ENCODE measurements at places on chromosomes 2 and 18. TPM values are rescaled to one million over a fixed set of nuclear protein-coding genes. Genes with fewer than 3 reads are reported as not detected.

DNA sequence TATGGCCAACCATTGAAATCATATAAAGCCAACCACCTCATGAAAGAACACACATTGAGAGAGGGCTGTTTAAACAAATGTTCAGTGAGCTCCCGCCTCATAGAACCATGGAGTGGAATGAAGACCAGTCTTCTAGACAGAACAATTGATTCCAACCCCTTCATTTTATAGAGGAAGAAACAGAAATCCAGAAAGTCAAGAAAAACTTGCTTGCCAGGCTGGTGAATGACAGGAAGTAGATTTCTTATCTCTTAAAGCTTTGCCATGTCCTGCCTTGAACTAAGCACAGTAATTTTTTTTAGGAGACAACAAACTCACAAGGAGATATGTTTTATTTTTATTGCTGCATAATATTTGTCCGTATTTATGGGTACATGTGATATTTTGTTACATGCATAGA lies 16.5 kb upstream of the NRP2 start:
- DNase-seq: no peak

GRCh38 chr18:10752382-10752781 lies 226.6 kb downstream of the NAPG start:
- DNase-seq: no peak

GRCh38 chr2:84424152-84424551 lies 34.9 kb downstream of the SUCLG1 start:
- no peak for DNase-seq

DNA sequence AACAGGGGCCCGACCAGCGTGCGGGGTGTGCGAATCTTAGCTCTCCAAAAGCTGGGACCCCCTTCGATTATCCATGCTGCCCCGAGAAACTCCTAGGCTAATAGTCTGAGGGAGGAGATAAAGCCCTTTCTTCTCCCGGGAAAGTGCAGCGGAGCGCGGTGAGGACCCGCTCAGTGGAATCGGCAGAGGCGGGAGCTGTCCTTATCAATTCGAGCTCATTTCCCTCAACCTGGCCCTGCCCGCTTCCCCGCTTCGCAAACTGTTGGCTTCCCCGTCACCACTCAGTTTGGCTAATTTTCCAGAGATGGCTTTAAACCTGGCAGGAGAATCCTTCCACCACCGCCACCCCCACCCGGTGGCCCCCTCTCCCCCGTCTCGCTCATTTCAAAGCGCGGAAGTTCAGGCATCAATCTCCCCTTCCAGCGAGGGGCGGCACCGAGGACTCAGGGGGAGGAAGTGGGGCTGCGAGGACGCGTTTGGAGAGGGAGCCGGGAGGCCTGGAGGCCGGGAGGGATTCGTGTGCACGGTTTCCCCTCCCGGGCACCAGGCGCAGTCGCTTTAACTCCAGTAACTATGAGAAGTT lies 1.6 kb downstream of the KLHL14 start:
- DNase-seq: peak; percentile 81

GRCh38 chr2:27016801-27017325 lies 15.9 kb upstream of the TMEM214 start:
- peak; percentile 90 for DNase-seq

DNA sequence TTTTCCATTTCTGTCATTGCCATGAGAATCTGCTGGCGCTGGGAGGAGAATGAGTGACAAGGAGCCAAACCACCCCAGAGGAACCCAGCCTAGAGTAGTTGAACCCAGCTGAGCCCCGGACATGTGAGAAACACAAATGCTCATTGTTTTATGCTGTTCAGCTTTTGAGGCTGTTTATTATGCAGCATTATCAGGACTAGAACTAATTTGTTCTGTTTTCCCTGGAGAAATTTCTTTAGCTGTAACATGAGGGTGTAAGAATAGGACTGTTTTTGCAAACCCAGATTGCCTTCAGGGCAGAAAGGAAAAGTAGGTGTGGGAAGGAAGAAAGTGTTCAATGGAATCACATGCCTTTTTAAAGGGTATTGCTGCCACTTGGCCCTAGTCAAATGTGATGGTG lies 28.5 kb upstream of the DOCK10 start:
- DNase-seq: no peak

GRCh38 chr18:5746844-5747243 lies 148.5 kb downstream of the TMEM200C start:
- no peak for DNase-seq

DNA sequence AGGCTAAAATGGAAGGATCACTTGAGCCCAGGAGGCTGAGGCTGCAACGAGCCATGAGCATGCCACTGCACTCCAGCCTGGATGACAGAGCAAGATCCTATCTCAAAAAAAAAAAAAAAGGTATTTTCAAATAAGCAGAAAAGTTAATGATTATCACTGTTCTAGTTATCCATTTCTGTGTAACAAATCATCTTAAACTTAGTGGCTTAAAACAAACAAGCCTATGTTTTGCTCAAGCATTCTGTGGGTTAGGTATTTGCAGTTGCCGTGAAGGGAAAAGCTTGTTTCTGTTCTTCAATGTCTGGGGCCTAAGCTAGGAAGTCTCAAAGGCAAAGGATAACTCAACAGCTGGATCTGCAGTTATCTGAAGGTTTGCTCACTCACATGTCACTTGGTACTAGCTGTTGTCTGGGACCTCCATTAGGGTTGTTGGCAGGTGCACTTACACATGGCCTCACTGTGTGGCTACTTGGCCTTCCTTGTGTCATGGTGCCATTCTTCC lies 14.1 kb downstream of the MFF start:
- no peak for DNase-seq

- DNase-seq: no peak
Measured at GRCh38 chr2:20838016-20838415, 15.1 kb upstream of the LDAH start.

GRCh38 chr2:224211181-224211480 lies 172.0 kb upstream of the SERPINE2 start:
- DNase-seq: no peak

RND3 gene
- total RNA-seq: 9.4 TPM

DNA sequence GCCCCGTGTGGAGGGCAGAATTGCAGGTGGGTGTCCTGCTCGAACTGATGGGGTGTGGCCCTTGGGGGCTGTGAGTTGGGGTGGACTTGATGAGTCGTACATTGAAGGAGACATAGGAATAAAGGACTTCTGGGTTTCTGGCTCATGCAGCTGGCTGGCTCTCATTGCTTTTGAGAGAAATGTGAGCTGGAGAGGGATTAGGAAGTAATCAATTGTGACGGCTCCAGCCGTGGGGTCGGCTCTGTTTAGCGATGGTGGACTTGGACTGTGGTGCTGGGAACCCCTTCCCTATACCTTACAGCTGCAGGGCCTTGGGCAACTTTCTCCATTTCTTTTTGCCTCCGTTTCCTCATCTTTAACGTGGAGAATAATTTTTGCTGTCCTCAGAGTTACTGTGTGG lies 9.2 kb downstream of the IMPA2 start:
- DNase-seq: no peak

GRCh38 chr2:230408244-230408842 lies 7.7 kb upstream of the SP100 start:
- no peak for DNase-seq

- DNase-seq: no peak
Measured at GRCh38 chr2:84486441-84487115, 27.5 kb upstream of the SUCLG1 start.

PSTPIP2 gene
- 14.4 TPM for total RNA-seq

PAX3 gene
- total RNA-seq: not detected

DNA sequence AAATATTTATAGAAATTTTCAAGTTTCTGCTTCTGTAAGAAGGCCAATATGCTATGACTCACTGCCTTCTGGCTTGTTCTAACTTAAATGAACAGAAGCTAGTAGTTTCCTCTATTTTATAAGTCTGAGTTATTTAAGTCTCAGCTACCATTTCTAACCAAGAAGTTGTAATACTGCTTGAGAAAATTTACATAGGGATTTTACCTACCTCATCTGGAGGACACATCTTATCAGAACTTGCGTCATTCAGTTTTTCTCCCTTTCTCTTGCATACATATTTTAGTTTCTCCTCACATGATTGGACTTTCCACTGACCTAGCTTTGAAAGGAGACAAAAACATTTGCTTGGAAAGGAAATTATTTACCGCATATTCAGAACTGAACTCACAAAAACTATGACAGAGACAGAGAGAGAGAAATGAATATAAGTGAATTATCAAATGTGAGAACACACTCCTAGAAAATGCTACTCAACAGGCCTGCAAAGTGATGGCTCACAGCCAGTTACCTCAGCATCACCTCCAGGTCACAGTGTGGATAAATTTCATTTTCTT lies 81.1 kb upstream of the CD302 start:
- DNase-seq: no peak

RGPD5 gene
- 161 TPM for total RNA-seq

FAM110C gene
- 2.5 TPM for total RNA-seq

- DNase-seq: no peak
Measured at GRCh38 chr18:41025666-41026065, 929.4 kb upstream of the PIK3C3 start.

- no peak for DNase-seq
Measured at GRCh38 chr2:64804651-64805050, 150.9 kb upstream of the SERTAD2 start.

- no peak for DNase-seq
Measured at GRCh38 chr2:159051133-159051532, 82.7 kb downstream of the TANC1 start.

TUBA4B gene
- not detected for total RNA-seq

DNAJC5G gene
- total RNA-seq: 0.45 TPM
